ENCODE measurements at places on chromosomes 1 and 21. TPM values are rescaled to one million over a fixed set of nuclear protein-coding genes. Genes with fewer than 3 reads are reported as not detected.

Gene PLD5
- not detected for total RNA-seq

Gene SLAMF8
- total RNA-seq: 0.36 TPM

Gene TDRD5
- total RNA-seq: not detected

Gene WNT9A
- 0.36 TPM for total RNA-seq

Gene COQ8A
- total RNA-seq: 16.2 TPM

Gene COX20
- 31.8 TPM for total RNA-seq

Gene OR2L2
- under 0.01 TPM for total RNA-seq

Gene DR1
- total RNA-seq: 27.1 TPM

Gene HSD11B1
- total RNA-seq: 1.8 TPM

Gene ZNF593OS
- not detected for total RNA-seq

Gene TEDDM1
- not detected for total RNA-seq

Data from osteoblast (primary cell).